ENCODE measurements at places on chromosomes 12 and 14. TPM values are rescaled to one million over a fixed set of nuclear protein-coding genes. Genes with fewer than 3 reads are reported as not detected.

DNA sequence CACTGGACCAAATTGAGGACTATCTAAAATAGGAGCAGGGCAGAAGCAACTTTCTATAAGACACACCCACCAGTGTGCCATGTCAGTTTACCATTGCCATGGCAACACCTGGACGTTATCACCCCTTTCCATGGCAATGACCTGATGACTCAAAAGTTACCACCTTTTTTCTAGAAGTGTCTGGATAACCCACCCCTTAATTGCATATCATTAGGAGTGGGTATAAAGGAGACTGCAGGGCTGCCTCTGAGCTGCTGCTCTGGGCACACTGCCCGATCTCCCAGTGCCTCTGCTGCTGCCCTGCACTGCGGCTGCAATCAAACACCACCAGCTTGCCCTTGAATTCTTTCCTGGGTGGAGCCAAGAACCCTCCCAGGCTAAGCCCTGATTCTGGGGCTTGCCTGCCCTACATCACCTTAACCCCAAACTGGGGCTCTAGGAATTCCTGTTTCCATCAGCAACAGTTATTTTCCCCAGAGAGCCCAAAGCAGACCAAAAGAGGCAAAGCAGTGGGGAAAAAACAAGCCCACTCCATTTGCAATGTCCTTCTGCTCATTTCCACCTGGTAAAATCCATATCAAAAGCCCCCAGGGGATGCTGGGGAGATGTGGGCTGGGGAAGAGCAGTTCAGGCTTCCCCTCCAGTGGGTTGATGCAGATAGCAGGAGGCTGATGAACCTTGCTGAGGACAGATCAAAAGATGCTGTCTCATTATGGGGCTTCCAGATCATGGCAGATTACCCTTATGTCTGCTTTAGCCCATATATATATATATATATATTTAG is 129.5 kb upstream of the NCOR2 start:
- DNase-seq = no peak
- no peaks in the 10 kb centered on the region for H3K36me3 ChIP-seq
- no peak overlapping the region for H3K4me3 ChIP-seq
- no peak overlapping the region for H3K27ac ChIP-seq
- H3K4me1 ChIP-seq = peaks cover 9% of the 10 kb centered on the region

GRCh38 chr12:12327802-12328201 is 22.2 kb downstream of the MANSC1 start:
- no peak overlapping the region for H3K4me3 ChIP-seq
- DNase-seq = peak; percentile 37
- H3K27me3 ChIP-seq = no peaks in the 10 kb centered on the region
- no peak overlapping the region for H3K27ac ChIP-seq

- no peak for DNase-seq
- H3K4me1 ChIP-seq = peaks cover 23% of the 10 kb centered on the region
- H3K27me3 ChIP-seq = no peaks in the 10 kb centered on the region
- H3K27ac ChIP-seq = no peak overlapping the region
Observed at GRCh38 chr12:66165141-66165540, 4.7 kb downstream of the TMBIM4 start.

- no peaks in the 10 kb centered on the region for H3K36me3 ChIP-seq
- no peak overlapping the region for H3K27ac ChIP-seq
- DNase-seq = no peak
- H3K27me3 ChIP-seq = no peaks in the 10 kb centered on the region
- no peaks in the 10 kb centered on the region for H3K4me1 ChIP-seq
Observed at GRCh38 chr12:32084017-32084688, 22.5 kb upstream of the BICD1 start.

- H3K27me3 ChIP-seq = no peaks in the 10 kb centered on the region
- no peaks in the 10 kb centered on the region for H3K36me3 ChIP-seq
- H3K4me3 ChIP-seq = no peak overlapping the region
- H3K4me1 ChIP-seq = no peaks in the 10 kb centered on the region
- DNase-seq = no peak
- H3K27ac ChIP-seq = no peak overlapping the region
Observed at GRCh38 chr14:98290596-98290995, 981.4 kb downstream of the BCL11B start.

DNA sequence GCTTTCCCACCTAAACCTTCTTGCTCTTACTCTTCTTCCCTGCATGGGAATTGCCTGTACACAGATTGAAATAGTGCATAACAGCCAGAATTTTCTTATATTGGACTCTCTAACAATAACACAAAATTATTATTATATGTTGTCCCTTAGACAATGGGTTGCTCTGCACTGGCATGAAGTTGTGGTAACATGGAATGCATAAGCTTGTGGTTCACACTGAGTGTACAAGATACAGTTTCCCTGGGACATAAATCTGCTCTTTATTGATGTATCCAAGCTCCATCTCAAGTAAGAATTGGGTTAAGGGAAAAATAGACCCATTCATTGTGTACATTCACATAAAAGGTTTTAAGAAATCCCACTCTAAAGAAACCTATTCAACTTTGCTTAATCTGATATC is 114.4 kb upstream of the NTF3 start:
- no peaks in the 10 kb centered on the region for H3K4me1 ChIP-seq
- no peaks in the 10 kb centered on the region for H3K27me3 ChIP-seq
- no peak for DNase-seq
- H3K36me3 ChIP-seq = no peaks in the 10 kb centered on the region
- H3K4me3 ChIP-seq = no peak overlapping the region

DNA sequence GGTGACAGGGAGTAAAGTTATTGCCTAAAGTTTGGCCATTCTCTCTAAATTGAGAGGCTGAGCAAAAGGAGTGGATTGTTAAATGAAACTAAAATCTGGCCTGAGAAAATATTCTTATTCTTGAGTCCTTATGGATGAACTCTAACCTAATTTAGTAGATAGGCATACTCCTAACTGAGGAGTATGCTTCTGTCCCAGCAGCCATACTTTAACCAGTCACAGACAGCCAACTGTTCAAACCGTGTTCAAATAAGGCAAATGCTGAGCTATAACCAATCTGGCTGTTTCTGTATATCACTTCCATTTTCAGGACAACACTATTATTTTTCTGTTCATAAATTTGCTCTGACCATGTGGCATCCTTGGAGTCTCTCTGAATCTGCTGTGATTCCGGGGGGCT is 75.9 kb upstream of the RERGL start:
- H3K4me3 ChIP-seq = no peak overlapping the region
- H3K36me3 ChIP-seq = no peaks in the 10 kb centered on the region
- H3K27me3 ChIP-seq = no peaks in the 10 kb centered on the region
- no peaks in the 10 kb centered on the region for H3K4me1 ChIP-seq

- H3K36me3 ChIP-seq = no peaks in the 10 kb centered on the region
- H3K4me3 ChIP-seq = no peak overlapping the region
- H3K27ac ChIP-seq = no peak overlapping the region
- no peaks in the 10 kb centered on the region for H3K27me3 ChIP-seq
- no peak for DNase-seq
- H3K4me1 ChIP-seq = peaks cover 5% of the 10 kb centered on the region
Observed at GRCh38 chr12:116861320-116861719, 19.9 kb downstream of the HRK start.

DNA sequence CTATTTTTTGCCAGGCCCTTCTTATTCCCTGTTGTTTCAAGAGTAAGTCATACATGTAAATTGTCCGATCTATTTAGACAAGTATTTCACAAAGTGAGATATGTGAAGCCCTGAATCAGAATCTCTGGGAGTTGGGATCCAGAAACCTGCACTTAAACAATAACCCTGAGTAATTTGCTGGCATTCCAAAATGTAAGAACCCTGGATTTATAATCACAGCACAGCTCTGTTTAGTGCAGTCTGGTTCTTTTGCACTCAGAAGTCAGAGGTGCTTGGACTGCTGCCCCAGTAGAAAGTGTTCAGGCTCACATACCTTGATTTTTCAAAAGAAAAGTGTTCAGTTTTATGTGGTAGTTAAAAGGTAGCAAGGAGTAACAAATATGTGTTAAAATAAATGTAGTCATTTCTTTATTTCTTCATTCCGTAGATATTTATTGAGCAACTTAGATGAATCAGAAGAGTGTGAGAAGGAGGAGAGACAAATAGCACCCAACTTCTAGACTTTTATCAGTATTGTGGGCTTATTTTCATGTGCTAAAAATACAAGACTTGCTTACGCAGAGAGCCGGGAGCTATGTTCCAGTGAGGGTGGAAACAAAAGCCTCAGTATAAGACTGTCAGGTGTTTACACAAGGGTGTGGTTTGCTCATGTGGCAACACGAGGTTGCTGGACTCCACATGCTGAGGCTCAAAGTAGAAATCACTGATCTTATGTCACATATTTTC is 70.1 kb downstream of the SYNE2 start:
- DNase-seq = no peak
- H3K36me3 ChIP-seq = peaks cover 6% of the 10 kb centered on the region
- H3K27me3 ChIP-seq = no peaks in the 10 kb centered on the region
- H3K4me1 ChIP-seq = peaks cover 8% of the 10 kb centered on the region
- H3K27ac ChIP-seq = no peak overlapping the region

DNA sequence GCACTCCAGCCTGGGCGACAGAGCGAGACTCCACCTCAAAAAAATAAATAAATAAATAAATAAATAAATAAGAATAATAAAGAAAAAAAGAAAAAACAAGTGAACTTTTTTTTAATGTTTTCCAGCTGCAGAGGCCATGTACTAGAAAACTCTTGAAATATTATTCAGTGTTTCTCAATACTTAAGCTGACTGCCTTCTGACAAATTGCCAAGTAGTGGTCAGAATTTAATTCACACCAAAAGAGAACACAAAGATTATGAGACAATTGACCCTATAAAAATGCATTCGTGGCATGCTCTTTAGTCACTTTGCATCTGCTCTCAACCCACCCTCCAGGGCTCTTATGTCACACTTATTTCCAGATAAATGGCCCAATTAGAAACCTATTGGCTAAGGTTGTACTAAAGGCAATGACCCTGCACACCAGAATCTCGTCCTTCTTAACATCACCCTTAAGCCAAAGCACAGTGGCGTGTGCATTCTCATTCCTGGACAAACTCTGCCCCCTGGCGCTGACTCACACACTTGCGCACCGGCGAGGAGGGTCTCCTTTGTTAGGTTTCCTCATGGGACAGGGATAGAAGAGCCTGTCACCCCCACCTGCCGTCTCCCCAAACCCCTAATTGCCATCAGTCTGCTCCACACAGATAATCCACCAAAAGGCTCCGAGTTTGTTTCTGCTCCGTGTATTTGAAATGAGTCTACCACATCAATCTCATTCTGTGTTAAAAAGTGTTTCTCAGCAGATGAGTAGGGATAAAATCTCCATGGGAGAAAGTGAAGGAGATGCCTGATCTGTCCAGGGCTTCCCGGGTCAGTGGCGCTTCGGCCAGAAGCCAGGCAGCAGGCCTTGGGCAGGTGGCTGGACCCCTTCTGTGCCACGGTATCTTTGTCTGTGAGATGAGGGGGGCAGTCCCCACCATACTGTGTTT is 73.1 kb upstream of the CEP83 start:
- H3K4me1 ChIP-seq = no peaks in the 10 kb centered on the region
- H3K36me3 ChIP-seq = no peaks in the 10 kb centered on the region
- no peaks in the 10 kb centered on the region for H3K27me3 ChIP-seq
- H3K4me3 ChIP-seq = no peak overlapping the region

Gene SERPINA9
- not detected for total RNA-seq

Gene STON2
- total RNA-seq = 0.22 TPM

Gene AJUBA
- total RNA-seq = 1.2 TPM

Gene NPFF
- total RNA-seq = not detected

All from CD8-positive, alpha-beta memory T cell (primary cell).